ENCODE measurements at places on chromosomes 3 and 15.
A peak's percentile ranks its signal among the peaks of the same experiment; 100 is the strongest.

GRCh38 chr15:33112541-33113105 is 81.9 kb downstream of the FMN1 start:
- DNase-seq: no peak

GRCh38 chr3:181210275-181210674 is 220.7 kb upstream of the DNAJC19 start:
- DNase-seq: peak; percentile 12

DNA sequence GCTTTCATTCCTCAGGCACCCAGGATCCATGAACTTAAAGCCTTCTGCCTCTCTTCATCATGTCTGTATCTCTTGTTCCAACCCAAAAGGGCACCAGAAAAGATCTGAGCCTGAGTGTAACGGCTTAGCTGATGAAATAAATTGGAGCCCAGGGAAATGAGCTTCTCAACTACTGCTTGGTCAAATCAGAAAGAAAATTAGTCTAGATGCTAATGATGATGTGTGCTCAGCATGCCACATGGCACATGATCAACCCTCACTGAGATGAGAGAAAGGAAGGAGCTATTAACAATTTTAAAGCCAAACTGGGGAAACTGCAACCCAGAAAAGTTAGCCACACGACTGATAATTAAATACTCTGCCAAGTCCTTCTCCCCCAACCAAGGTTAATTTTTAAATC is 325.7 kb downstream of the CNTN3 start:
- DNase-seq: no peak

GRCh38 chr3:5565026-5565425 is 377.5 kb downstream of the EDEM1 start:
- no peak for DNase-seq

GRCh38 chr15:68518046-68518445 is 60.7 kb upstream of the CORO2B start:
- DNase-seq: no peak

DNA sequence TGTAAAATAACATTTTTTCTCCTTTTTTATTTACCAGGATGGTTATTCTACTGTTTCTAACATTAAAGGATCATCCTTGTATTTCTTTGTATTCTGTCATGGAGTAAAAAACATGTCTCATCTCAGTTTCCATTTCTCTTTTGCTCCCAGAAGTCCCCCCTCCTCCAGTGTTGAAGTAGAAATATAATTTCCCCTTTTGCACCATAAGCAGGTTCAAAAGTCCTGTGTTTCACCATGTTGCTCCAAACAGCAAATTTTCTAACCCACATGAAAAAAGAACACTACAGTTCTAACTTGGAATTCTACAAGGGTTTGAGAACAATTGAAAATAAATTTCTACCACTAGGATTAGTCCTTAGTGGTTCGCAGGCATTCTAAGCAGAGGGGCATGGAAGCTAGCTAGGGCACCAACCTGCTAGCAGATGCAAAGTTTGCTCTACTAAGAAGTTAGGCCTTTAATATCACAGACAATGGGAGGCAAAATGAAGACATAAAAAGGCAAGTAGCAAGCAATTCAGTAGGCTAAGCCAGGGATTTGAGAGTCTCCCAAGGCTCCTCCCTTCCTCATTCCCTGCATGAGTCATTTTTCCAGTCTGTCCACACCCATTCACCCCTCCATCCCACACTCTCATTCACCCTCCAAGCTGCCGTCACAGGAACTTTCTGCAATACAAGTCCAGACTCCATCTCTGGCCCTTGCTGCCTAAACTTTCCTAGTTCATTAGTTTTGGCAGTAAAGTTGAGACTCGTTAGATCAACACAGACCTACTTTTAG is 2.3 kb upstream of the MBNL1 start:
- DNase-seq: no peak

GRCh38 chr3:44782891-44783290 is 21.3 kb downstream of the KIF15 start:
- no peak for DNase-seq

DNA sequence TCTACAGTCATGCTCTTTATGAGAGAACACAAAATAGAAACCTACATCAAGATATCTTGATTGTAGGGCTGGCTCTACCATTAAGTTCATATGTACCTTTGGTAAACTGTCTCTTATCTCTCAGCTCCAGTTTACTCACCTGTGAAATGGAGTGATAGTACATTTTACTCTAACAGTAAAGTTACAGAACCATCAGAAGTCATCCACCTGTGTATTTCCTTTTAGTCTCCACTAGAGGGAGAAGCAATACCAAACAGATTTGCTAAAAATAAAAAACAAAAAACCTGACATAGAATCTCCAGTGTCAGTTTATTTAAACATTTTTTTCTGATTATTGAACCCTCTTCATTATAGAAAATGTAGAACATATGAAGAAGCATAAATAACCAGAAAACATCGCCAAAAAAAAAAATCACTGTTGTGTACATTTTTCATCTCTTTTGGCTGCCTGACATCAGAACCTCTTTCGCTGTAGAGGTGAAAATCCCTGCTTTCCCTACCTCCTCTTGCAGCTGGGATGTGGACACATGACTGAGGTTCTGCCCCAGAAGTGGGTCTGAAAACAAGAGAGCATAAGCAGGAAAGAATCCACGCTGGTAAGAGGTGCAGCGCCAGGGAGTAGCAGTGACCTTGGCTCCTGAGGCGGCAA is 48.7 kb upstream of the WDR72 start:
- peak; percentile 4 for DNase-seq

GRCh38 chr3:170358042-170359010 is 811 bp downstream of the SKIL start:
- DNase-seq: no peak

DNA sequence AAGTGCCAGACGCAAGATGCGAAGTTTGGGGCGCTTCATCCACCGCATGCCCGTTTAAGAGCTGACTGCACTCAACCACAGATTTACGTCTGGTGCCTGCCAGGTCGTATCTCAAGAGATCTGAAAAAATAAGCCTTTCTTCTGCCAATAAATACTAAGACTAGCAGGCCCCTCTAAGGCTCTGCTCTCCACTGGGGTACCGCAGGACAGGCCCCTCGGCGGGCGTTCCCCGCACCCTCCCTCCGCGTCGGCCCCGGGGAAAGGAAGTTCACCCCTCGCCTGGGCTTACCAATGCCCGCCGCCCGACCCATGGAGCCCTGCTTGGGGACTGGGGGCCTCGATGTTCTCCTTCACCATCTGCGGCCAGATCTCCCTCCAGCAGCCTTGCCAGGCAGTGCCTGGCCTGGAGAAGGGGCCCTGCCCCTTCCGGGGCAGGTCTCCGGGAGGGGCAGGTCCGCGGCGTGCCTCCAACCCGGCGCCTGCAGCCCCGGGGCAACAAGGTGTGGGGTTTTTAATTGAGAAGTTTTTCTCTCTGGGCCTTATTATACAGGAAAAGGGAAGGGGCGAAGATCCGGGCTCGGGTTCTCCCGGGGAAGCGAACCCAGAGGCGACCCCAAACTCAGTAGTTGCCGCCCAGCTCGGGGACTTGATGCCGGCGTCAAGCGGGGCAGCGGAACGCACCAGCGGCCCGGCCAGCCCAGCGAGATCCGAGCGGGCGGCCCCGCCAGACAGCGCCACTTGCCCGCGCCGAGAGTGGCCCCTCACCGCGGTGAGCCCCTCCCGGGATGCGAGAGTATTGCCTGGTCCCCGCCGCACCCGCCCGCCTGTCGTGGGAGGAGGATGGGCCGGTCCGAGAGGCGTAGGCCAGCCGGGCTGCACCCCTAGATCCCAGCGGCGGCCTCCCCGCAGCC is 735 bp downstream of the GOLGA8B start:
- no peak for DNase-seq

DNA sequence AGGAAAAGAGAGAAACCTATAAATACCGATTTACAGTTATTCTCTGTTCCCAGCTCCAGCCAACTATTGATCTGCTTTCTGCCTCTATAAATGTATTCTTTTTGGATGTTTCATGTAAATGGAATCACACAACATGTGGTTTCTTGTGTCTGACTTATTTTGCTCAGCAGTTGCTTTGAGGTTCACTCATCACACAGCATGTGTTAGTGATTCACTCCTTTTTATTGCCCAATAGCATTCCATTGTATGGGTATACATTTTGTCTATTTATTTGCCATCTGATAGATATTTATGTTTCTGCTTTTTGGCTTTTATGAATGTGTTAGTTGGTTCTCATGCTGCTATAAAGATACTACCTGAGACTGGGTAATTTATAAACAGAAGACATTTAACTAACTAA is 23.6 kb downstream of the CCR1 start:
- DNase-seq: no peak

DNA sequence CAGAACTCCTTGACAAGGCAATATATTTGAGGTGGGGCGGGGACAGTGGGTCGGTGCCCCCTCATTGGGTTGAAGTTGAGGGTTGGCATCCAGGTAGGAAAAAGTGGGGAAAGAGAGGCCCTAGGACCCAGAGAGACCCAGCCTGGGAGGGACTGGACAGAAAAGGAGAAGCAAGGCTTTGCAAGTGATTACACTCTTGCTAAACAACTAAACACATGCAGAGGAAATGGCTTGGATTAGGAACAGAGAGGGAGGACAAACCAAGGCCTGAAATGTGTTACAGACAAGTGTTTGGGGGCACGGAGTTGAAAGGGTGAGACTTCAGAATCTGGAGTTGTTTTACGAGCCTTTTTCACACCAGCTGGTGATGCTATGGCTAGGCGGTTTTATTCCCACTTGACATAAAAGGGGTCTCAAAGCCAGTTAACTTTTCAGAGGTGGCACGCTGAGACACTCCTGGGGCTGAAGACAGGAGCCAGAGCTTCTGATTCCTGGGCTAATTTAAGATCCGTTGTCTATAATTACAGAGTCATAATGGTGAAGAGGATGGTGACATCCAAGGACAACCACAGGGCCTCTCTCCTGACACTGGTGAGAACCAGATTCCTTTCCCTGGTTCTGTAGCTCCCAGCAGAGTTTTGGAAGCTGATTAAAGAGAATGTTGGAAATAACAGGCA is 7.7 kb upstream of the KCTD6 start:
- no peak for DNase-seq

- DNase-seq: no peak
These were observed 591.7 kb upstream of the ZNF717 start for GRCh38 chr3:76377074-76377473.

- DNase-seq: no peak
These were observed 3.0 kb upstream of the TLNRD1 start for GRCh38 chr15:80997692-80998091.

DNA sequence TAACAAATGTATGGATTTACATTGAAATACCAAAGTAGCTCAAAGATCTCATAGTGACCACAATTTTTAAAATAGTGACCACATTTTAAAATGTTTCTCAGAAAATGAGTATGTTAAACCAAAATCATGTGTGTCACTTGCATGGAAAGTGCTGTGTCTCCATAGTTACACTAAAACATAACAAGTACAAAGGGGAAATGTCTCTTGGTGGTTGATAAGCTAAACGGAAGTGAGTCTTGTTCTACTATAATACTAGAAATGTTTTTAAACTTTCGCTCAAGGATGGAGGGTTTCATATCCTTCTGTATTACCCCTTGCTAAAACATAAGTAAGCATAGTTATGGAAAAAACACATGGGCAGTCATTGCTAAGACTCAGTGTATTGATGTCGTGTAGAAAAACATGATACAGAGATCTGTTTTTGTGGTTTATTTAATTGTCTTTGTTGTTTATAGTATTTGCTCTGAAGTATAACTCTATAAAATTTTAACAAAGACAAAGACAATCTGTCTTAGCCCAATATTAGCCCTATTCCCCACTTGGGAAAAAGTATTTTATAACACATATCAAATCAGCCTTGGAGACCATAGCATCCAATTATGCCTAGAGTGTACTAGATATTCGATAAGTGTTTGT is 27.0 kb upstream of the DENND4A start:
- peak; percentile 33 for DNase-seq

- DNase-seq: no peak
These were observed 7.9 kb downstream of the LYZL4 start for GRCh38 chr3:42402394-42403096.

GRCh38 chr15:60191821-60192220 is 187.7 kb downstream of the FOXB1 start:
- DNase-seq: no peak

All from NCI-H1930 (cell line).